ENCODE measurements at places on chromosomes 4 and X.

DNA sequence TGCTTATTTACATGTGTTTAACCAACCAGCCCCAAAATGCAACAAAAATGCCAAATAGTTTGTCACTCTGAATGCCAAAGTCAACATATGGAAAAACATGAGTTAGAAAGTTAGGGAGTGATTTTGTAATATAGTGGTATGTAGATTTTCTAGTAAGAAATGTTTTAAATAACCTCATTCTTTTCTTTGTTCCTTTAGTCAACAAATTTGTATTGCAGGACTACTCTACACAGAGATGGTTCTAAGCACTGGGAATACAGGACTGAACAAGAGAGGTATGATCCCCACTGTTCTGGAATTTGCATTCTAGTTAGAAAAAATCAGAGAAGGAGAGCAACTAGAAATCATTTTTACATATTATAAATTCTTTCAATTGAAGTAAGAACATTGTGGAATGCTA, 218.8 kb upstream of the ANXA10 start:
- DNase-seq: no peak

- DNase-seq: no peak
These were observed 856.2 kb downstream of the STIM2 start for GRCh38 chr4:27716693-27717430.

DNA sequence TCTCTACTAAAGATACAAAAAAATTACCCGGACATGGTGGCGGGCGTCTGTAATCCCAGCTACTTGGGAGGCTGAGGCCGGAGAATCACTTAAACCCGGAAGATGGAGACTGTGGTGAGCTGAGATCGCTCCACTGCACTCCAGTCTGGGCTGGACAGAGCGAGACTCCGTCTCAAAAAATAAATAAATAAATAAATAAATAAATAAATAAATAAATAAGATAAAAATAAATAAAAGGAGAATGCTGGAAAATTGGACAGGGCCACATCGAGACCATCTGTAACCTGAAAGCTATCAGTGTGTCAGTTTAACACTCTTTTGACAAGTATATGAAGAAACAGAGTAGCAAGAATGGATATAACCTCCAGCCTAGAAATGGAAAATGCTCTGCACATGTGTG, 15.7 kb upstream of the FAT1 start:
- DNase-seq: no peak

GRCh38 chr4:7828793-7829301, 110.8 kb downstream of the AFAP1 start:
- no peak for DNase-seq

DNA sequence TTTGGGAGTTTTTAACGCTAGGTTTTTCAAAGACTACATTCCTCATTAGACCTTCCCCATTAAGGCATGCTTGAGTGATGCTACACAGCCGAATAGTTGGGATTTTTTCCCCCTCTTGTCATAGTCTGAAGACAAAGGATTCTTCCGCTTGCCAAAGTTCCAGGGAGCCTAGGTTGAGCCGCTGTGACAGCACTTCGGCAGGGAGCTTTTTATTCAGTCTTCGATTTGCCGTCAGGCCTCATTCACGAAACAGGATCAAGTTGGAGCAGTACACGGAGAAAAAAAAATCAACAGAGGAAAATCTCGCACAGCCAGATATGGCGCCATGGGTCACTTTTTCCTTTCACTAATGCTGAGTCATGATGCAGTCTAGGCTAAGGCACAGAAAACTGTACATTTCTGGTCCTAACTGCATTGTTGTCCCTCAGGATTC, 24.3 kb downstream of the SHROOM3 start:
- no peak for DNase-seq

GRCh38 chr4:176360446-176360845, 40.7 kb downstream of the SPCS3 start:
- DNase-seq: no peak

DNA sequence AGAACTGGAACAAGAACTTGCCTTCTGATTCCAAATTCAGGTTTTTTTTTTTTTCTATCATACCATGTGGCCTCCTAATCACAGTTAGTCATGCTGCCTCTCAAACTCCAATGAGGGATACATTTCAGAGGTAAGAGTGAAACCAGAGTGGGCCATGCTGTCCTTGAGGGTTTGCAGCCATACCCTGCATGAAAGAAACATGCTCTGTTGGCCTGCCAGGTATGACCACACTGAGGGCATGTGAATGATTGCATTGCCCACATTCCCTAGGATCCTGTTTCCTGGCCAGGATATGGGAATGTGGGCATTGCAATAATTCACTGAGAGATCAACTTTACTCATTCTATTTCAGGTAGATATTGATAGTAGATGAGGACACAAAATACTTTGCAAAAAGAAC, 56.4 kb upstream of the DDIT4L start:
- DNase-seq: no peak

DNA sequence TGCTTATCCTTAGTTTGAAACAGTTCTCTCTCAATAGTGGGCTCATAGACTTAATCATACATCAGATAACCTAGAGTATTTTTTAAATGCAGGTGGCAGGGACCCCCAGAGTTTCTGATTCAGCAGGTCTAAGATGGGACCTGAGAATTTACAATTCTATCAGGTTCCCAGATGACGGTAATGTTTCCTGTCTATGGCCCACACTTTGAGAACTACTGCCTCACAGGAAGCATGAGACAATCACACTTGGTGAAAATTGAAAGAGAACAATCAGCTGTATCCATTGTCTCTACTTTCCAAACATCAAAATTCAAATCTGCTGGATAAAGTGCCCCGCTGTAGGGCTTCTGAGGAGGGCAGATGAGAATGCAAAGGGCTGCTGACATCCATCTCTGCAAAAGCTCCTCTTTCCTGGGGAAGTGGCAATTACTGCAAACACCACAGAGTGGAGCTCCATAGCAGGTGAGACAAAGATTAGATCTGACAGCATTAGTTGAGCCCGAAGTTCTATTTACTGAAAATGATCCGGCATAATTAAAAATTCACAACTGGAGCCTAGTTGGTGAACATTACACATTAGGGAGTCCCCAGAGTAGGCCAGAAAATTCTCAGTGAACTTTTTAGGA, 187.8 kb upstream of the MBNL3 start:
- no peak for DNase-seq

GRCh38 chr4:173573286-173573685, 43.3 kb upstream of the HAND2 start:
- no peak for DNase-seq

DNA sequence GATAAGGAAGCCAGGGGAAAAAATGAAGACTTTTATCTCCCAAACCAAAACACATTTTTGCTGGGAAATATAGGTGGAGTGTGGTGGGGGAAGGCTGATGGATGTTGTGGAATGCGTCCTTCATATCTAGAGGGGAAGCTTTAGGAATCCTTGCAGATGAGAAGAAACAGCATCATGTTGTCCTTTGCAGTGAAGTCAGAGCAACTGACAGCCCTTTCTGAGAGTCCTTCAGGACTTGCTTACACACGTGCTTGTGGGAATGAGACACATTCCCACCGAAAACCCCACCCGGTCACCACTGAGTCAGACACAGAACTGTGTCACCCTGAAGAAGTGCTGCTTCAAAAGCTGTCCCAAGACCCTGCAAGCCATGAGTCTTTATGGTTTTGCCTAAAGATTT, 81.5 kb downstream of the SHROOM2 start:
- DNase-seq: no peak

- no peak for DNase-seq
These were observed 61.0 kb downstream of the HPRT1 start for GRCh38 chrX:134520860-134521390.

GRCh38 chr4:131426023-131426758, 1722.9 kb upstream of the PCDH10 start:
- DNase-seq: no peak

DNA sequence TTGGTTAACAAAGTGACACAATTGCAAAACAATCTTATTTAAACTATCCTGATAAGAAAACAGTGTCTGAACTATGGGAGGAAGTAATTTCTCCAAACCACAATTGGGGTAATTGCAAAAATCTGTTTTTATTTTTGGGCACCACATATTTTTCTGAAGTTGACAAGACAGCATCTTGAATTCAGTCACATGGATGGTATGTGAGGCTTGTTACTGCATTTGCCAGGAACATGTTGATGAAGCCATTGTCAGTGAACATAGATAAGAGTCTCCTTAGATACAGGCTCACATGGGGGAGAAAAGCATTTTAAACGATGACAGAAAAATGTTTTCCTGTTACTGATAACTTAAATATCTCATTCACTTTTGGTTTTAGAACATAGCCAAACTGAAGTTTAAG, 5.5 kb upstream of the USP53 start:
- DNase-seq: no peak

GRCh38 chr4:126748736-126749135, 884.0 kb upstream of the INTU start:
- no peak for DNase-seq

GRCh38 chrX:581720-582298, 48.8 kb upstream of the SHOX start:
- DNase-seq: no peak

GRCh38 chrX:54043541-54044125, 640 bp downstream of the PHF8 start:
- DNase-seq: peak; percentile 6

DNA sequence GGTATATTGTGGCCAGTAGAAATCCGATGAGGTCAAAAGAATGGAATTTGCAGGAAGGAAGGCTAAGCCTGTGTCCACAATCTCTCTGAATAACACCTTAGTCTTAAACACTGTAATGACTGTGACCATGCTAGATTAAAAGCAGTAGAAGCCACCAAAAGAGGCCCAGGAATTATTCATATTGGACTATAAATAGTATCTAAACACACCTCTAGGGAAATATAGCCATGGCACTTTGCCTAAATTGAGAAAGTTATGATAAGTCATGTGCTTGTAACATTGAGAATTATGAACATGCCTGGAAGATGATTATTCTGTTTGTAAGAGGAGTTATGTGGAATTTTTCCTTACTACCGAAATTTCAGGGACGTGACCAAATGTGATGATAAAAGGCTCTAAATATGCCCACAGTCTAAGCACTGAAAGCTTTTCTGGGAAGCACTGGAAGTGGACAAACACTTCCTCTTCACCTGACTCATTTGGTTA, 298.5 kb downstream of the KCTD8 start:
- no peak for DNase-seq

- no peak for DNase-seq
These were observed 250.9 kb downstream of the TENM3 start for GRCh38 chr4:182494103-182494502.

DNA sequence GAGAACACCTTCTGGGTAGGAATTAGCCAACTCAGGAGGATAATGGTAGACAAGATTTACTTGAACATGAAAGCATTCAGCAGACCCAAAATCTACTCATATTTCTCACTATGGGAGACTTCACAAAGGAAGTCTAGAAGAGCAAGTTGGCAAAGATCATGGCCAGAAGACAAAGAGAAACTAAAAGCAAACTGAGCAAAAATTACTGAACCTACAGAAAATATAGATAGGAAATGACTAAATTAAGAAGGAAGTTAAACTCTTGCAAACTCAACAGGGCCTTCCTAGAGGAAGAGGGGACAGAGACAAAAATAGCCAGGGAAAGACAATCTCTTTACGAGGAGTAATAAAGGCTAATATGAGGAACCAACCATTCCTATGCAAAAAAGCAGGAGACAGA, 18.7 kb downstream of the CORIN start:
- DNase-seq: no peak

GRCh38 chr4:84433633-84434222, 65.4 kb downstream of the NKX6-1 start:
- DNase-seq: no peak

- no peak for DNase-seq
These were observed 238.0 kb downstream of the PDGFC start for GRCh38 chr4:156733582-156733981.

DNA sequence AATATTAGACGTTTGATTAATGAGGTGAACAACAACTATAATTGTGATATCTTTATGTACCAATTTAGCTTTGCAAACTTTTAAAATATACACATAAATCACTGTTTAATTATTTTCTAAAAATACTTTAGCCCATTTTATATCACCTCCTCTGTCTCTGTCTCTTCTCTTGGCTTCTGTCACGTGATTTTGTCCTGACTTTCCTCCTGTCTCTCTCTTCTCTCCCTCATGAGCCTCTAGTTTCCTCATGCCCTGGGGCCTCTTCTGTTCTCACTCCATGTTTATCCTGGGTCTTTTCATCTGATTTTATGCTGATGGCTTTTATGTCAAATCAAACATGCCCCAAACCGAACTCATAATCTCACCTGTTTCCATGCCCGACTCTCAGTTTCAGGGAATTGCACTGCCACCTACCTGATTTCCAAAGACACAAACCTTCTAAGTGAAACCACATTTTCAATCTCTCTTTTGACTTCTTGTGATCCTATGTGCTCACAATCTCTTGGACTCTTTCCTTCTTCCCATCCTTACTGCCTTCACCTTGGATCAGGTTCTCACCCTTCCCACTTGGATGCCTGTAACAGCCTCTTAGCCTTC, 303.0 kb upstream of the GALNT7 start:
- DNase-seq: no peak

GRCh38 chr4:7472442-7473013, 37.8 kb upstream of the PSAPL1 start:
- DNase-seq: no peak

- DNase-seq: no peak
These were observed 2.7 kb upstream of the TMEM271 start for GRCh38 chr4:578451-579443.

DNA sequence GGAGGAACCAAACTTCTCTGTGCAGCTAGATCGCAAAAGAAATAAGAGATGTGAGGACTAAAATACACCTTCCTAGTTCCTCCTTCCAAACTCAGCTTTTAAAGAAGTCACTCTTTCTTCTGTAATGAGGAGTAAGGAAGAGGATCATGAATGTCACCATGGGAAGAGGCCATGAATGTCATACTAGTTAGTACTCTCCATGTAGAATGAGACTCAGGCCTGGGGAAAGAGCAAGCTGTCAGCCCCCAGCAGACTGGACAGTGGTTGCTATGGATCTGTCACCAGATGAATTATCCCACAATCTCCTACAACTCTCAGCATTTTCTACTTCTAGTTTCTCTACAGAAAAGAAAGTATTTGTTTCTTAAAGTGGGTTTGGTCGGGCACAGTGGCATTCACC, 57.1 kb upstream of the PRDM8 start:
- DNase-seq: no peak

GRCh38 chr4:33592701-33593100, 2651.6 kb downstream of the ARAP2 start:
- DNase-seq: no peak

- DNase-seq: no peak
These were observed 377.1 kb upstream of the HS3ST1 start for GRCh38 chr4:11805842-11806241.

All from NCI-H2171 (cell line).